ENCODE measurements at places on chromosomes 1 and 21.
A peak's percentile ranks its signal among the peaks of the same experiment; 100 is the strongest.

GRCh38 chr1:15279576-15280230, 32.7 kb downstream of the FHAD1 start:
- DNase-seq: no peak

DNA sequence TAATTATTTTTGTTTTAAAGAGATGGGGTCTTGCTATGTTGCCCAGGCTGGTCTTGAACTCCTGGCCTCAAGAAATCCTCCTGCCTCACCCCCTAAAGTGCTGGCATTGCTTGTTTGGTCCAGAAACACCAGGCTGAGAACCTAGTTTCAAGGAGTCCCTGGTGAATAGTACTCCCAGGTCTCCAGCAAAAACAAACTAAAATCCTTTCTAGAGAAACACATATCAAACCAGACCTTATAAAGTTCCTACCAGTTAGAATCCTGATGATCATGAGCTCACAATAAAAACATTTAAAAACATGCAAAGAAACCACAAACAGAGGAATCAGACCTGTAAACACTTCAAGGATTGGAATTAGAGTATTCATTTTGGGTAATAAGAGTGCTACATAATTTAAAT, 34.4 kb upstream of the PADI1 start:
- no peak for DNase-seq

DNA sequence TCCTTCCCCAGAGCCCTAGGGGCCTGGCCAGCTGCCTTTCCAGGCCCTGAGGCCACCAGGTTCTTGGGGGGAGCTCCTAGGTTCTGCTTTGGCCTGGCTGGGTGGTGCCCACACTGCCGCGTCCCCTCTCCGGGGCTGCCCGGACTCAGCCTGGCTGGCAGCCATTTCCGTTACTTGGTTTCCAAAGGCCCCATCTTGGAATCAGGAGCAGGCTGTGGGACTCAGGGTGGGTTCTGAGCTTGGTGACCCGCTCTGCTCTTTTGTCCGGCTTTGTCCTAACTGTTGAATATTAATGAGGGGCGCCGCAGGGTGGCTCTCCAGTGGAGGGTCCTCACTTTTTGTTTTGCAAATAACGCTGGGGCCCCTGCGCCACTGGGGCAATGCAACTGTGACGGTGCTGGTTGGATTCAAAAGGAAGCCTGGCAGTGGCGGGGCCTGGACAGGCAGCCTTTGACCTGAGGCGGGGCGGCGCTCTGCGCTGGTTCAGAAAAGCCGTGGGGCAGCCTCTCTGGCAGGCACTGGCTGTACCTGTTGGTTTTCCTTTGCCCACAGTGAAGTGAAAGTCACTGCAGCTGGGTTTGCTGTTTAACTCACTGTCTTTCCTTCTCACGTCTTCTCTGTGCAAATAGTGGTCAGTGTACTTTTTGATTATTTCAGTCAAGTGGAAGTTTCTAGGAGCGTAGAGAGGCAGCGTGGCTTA, 20.2 kb downstream of the SKI start:
- DNase-seq: no peak

- no peak for DNase-seq
Measured at GRCh38 chr1:26854906-26855305, 8.0 kb upstream of the SFN start.

DNA sequence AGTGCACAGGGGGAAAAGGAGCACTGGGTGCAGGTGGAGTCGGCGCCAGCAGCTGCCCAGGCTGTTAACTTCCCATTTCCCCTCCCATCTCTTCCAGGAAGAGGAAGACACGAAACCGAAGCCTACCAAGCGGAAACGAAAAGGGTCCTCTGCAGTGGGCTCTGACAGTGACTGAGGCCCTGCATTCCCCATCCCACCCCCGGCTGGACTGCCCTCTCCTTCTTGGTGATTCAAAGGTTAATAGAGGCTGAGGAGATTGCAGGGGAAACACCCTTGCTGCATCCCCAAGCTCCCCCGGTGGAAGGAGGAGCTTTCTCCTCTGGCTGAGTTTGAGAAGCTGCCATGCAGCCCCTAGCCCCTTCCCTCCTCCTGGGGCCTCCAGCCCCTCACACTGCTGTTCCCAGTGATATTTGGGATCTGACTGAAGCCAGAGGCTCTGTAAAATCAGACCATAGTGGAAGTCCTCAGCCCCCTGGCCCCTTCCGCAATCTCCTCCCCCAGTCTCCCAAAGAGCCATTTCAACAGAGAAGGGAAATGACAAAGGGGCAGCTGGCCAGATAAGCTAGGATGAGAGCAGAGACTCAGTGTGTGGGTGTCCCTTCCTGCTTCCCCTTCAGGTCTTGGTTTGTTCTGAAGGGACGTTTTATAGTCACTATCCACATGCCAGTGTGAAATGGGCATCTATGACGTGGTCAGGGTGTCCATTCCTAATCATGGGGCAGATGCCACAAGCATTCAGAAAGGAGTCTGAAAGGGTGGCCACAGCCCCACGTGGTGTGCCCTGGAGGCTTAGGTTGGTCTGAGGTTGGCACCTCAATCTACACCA, 1.9 kb upstream of the SLC27A3 start:
- no peak for DNase-seq

GRCh38 chr1:52157582-52157981, 15.7 kb downstream of the ZFYVE9 start:
- no peak for DNase-seq

DNA sequence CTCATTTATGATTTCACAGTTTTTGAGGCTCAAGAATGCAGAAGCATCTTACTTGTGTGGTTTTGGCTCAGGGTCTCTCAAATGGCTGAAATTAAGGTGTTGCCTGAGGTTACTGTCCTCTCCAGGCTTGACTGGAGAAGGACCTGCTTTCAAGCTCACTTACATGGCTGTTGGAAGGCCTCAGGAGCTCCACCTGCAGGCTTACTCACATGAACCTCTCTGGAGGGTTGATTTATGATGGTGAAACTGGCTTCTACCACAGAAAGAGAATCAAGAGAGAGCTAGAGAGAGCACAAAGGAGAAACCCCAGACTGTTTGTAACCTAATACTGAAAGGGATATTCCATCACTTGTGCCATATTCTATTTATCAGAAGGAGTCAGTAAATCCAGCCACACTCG, 6.2 kb upstream of the KCNK2 start:
- no peak for DNase-seq

DNA sequence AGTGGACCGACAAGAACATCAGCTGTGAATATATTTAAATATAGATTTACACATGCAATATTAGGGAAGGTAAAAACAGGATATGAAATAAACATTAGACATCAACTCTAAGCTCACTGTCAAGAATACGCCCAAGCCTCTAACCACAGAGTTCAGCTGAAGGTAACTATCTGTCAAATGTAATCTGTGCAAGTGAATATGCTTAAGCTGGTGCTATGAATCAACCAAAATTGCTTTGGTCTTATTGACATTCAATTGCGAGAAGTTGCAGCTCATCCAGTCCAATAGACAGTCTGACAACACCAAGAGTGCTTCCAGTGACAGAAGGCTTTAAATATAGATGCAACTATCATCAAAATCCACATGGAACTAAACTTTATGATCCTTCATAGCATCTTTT, 32.3 kb downstream of the USH2A start:
- DNase-seq: no peak

- DNase-seq: peak; percentile 1
Measured at GRCh38 chr1:64470665-64471217, 812 bp downstream of the CACHD1 start.

GRCh38 chr1:111251570-111251969, 24.1 kb downstream of the CHI3L2 start:
- DNase-seq: no peak

DNA sequence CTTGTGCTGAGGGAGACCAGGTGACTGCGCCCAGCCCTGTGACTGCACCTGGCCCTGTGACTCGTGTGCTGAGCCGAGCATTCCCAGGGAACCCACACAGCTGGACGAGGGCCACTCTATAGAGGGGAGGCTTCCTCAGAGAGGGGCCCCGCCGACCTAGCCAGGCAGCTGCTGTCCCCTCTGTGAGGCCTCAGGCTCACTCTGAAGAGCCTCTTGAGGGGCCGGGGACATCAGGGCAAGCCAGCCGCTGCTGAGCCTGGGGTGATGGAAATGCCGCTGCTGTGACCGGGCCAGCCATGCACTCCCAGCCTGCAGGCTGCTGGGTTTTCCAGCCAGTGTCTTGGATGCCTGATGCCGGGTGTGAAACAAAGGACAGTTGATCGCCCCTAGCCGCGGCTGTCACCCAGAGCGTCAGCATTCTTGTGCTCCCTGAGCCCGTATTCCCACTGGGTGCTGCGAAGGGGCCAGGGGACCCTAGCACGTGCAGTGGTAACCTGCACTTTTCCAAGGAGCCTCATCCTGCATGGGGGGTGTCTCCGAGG, 17.5 kb downstream of the PFKL start:
- DNase-seq: no peak

GRCh38 chr21:33033961-33034413, 8.3 kb downstream of the OLIG2 start:
- no peak for DNase-seq

DNA sequence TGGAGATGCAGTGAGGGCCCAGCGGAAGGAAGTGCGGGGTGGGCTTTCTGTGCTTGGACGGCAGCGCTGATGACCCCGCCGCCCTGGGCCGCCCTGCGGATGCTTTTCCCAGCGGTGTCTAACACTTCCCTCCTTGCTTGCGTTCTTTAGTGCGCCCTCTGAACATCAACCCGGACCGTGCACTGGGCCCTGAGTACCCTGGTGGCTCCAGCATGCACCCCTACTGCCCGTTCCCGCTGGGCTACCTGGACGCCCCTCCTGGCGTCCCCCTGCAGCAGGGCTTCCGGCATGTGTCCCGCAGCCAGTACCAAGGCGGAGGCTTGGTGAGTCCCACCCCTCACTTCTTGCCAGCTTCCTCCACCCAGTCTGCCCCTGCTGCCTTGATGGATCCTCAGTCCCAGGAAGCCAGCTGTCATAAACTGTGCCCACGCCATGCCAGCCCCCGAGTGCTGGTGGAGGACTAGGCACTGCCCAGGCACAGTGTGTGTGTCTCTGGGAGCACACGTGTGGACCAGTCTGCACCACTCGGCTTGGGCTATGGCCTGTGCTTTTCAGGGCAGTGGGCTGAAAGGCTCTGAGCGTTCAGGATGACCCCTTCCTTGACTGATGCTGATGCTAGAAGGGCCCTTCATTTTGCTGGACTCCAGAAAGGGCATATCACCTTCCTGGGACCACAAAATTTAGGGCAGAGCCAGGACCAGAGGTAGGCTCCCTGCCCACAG, 2.3 kb downstream of the DMRTB1 start:
- no peak for DNase-seq

All from T-helper 2 cell (primary cell).